ENCODE measurements at places on chromosomes 5 and 9.

DNA sequence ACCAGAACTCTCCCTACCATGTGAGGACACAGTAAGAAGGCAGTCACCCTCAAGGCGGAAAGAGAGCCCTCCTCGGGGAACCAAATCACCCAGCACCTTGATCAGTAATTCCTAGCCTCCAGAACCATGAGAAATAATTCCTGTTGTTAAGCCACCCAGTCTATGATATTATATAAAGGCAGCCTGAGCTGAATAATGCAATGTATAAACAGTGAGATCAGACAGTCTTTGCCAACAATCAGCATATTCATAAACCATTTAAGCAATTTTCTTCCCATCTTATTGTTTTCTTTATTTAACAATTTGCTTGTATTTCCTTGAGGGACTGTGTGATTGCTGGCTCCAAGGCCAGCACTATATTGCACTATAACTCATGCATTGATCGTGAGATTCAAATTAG is 144.4 kb upstream of the DAPK1 start:
- DNase-seq, result no peak

DNA sequence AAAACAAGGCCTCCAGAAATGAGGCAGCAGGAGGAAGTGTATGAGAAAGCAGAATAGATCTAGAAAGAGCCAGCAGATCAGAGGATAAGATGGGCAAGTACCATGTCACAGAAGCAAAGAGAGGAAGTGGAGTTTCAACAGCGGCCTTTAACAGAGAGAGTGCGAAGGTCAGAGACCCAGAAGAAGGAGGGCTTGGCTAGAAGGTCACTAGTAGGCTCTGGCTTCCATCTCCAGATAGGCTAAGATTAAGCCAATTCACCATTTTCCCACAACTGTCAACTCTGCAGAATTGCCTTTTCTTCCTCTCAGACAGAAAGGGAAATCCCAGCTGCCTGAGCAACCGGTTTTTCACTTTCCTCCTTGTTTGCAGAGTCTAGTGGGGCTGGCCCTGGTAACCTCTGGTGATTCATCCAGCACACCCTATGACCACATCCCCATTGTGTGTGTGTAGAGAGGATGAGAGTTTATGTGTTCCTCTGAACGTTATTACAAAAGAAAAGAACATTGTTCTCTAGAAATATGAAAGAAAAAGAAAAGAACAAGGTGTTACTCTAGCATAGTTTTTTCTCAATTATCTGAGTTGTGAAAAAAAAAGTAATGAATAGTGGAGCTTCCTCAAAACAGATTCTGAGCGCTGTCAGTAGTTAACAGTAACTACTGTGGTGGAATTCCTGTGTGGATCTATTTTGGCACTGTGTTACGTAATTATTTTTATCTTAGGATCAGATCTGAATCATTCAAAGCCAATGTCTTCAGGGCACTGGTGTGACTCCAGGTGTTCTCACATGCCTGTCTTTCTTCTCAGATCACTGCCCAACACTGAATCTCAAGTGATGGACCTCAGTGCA is 220.4 kb downstream of the ARRDC3 start:
- peak; percentile 62 for DNase-seq

GRCh38 chr9:28032268-28032590 is 458.9 kb upstream of the C9orf72 start:
- DNase-seq, result no peak

- DNase-seq, result no peak
These were observed 52.2 kb downstream of the MTAP start for GRCh38 chr9:21854594-21854993.

- no peak for DNase-seq
These were observed at the start of gene ARL14EPL for GRCh38 chr5:116032094-116032517. Gene ARL14EPL (plus strand): TSS chr5:116032472. CDS start chr5:116051466, 18,994 bp downstream.

DNA sequence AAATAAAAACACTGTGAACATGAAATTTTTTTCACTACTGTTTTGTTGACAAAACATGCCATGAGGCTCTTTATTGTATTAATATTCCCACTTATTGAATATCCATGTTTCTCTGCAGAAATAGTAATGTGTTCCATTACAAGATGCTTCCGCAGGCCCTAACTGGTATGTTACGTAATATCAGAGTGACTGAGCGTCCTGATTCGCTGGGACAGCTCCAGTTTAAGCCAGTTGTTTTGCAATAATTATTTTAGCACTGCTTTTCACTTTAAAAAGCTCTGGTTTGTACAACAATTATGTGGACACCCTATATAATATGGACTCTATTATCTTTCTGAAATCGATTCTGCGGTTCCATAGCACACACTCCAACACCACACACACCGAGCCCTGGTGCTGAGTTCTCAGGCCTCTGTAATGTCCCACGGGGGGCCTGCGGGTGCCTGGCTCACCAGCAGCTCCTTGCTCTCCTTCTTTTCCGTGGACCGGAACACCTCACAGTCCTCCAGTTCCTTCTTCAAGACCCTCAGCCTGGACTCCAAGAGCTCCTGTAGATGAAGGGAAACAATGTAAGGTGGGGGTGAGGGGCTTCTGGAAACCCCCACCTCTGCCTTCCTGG is 1.8 kb downstream of the TRIM7 start:
- DNase-seq, result no peak

- no peak for DNase-seq
These were observed 1.4 kb downstream of the ERGIC1 start for GRCh38 chr5:172835290-172835993.

GRCh38 chr5:30401479-30402058 is 791.9 kb upstream of the CDH6 start:
- DNase-seq, result no peak

GRCh38 chr9:114973216-114973615 is 42.8 kb upstream of the TNFSF8 start:
- DNase-seq, result no peak

DNA sequence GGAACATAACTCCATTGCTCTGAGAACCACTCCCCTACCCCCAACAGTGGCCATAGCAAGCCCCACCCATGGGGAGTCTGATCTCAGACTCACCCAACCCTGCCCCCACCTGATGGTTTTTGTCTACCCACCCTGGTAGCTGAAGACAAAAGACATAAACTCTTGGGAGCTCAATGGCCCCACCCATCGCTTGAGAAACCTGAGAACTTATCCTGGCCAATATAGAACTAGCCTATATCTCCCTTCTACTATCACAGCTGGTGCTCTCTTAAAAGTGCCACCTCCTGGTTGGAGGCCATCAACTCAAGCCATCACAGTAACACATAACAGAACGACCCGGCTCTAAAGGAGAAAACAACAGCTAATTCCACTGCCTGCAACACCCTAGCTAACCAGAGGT is 47.9 kb upstream of the SNAPC3 start:
- DNase-seq, result no peak

DNA sequence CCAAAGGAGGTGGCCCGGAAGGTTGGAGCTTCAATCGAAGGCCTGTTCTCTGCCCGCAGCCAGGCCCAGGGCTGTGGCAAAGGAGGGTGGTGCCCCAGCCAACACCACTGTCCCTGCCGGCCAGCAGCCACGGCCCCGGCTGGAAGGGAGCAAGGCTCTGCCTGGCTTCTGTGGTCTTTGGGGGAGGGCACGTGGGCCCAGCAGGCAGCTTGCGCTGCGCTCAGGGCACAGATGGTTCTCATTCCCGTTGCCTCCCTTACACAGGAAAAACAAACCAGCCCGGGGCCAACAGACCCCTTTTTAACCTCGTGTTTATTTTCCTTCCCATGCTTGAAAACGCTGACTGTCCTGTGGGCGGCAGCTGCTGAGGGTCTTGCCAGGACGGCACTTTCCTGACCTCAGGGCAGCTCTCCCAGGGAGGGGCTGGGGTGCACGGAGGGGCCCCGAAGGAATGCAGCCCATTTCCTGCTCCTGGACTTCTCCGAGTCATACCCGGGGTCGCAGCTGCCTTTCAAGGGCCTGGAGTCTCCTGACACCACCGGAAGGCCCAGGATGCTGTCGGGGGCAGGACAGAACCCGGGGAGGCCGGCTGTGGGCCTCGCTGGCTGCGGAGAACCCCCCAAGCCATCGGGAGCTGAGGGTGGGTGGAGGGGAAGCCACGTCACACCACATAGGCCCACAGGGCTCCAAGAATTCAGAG is 1.1 kb upstream of the GPSM1 start:
- no peak for DNase-seq

DNA sequence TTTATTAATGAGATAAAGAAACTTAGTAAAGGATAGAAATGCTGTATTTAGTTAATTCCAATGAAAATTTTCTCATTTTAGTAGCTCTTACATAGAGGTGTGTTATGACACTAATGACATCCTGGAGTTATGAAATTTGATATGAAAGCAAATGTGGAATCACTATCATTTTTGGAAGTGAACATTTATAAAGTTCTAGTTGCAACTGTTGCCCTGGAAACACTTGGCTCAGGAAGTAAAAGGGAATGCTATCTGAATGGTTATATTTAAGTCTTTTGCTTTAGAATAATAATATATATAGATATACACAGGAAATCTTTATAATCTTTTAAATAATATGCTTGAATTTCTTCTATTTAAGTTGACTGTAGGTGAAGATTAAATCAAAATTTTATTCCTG is 16.7 kb downstream of the ADAMTS19 start:
- no peak for DNase-seq

DNA sequence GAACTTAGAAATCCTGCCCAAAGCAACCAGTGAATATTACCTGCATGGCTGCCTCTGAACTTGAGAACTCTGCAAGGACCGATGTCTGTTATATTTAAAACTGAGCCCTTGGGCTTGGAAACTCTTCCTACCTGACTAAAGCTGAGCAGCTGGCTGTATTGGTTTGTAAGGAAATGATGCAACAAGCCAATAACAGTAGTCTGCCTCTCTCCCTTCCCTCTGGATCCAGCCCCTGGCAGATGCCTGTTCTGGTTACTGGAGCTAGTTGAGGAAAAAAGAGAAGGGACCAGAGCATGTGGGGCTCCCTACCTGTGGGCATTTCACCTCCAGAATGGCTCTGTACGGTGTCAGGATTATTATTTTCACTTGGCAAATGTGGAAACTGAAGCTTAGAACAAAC is 34.7 kb downstream of the SH3RF2 start:
- no peak for DNase-seq

- no peak for DNase-seq
These were observed at the start of gene PLCXD3 for GRCh38 chr5:41510176-41510831. Gene PLCXD3 (minus strand): TSS chr5:41510601. CDS start chr5:41510526, 75 bp downstream.

DNA sequence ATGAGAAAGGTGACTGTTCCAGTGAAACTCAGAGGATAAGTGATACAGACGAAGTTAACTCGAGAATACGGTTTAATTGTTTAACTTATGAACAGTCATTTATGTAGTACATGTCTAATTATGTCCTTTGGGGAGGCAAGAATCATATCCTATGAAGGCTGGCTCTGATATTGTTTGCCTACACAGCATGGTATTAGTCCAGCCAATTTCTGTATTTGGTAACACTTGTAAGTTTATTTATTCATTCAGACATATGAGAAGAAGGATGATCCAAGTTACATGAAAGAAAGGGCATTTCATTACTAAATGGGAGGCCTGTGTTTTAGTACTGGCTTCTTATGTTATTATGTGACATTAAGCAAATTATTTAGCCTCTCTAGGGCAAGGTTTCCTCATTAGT is 199.7 kb downstream of the NNT start:
- no peak for DNase-seq

GRCh38 chr5:34057118-34057517 is 14.1 kb upstream of the C1QTNF3 start:
- DNase-seq, result no peak

DNA sequence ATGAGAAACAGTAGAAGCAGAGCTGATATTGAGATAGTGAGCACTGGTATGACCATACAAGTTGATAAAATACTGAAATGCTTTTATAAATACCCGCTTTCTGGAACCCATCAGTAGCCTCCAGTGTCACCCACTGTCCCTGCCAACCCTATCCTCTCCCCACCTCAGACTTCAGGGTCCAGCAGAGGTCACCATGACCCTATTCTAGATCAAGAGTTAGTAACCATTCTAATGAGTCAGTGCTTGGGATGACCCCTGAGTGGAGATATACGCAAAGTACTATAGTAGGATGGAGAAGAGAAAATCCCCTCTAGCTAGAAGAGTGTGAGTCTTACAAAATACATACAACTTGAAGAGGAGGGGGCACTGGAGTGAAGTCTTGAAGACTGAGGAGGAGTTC is 297.9 kb upstream of the BRINP1 start:
- DNase-seq, result no peak

- no peak for DNase-seq
These were observed 55.4 kb upstream of the TBC1D2 start for GRCh38 chr9:98310752-98311392.

DNA sequence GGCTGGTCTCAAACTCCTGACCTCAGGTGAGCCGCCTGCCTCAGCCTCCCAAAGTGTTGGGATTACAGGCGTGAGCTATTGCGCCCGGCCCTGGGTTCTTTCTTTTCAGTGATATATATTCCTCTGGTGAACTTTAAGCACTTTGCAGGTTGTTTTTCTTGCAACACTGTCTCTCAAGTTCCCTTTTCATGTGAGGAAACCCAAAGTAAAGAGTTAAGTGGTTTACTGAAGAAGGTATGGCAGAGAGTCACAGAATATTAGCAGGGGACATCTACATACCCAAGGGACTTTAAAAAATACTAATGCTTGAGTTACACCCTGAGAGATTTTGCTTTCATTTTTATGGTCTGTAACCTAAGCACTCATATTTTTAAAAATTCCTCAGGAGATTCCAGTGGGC is 6.7 kb upstream of the GAPT start:
- no peak for DNase-seq

GRCh38 chr5:139391570-139392323 is 2.0 kb upstream of the MZB1 start:
- no peak for DNase-seq

- DNase-seq, result no peak
These were observed 40.0 kb upstream of the ORM1 start for GRCh38 chr9:114282926-114283325.

DNA sequence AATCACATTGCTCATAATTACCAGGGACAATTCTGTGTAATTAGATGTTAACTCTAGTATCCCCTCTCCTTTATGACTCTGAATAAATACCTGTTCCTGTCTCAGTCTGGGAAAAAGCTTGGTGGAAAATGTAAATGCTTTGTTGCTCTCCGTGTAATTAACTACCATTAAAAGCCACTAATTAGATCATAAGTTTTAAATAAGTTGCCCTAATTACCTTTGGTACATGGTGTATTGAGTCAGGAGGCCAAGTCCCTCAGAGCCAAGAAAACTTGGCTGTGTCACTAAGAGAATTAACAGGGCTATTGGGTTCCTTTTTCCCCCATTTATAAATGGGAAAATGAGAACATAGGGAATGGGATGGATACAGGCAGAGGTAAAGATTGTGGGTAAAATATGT is 617.6 kb downstream of the TLR4 start:
- no peak for DNase-seq

GRCh38 chr5:53946405-53947100 is 363.8 kb downstream of the ARL15 start:
- DNase-seq, result no peak

- no peak for DNase-seq
These were observed 1.8 kb downstream of the CCDC180 start for GRCh38 chr9:97309260-97309659.

GRCh38 chr5:144504929-144505577 is 334.4 kb downstream of the KCTD16 start:
- no peak for DNase-seq

DNA sequence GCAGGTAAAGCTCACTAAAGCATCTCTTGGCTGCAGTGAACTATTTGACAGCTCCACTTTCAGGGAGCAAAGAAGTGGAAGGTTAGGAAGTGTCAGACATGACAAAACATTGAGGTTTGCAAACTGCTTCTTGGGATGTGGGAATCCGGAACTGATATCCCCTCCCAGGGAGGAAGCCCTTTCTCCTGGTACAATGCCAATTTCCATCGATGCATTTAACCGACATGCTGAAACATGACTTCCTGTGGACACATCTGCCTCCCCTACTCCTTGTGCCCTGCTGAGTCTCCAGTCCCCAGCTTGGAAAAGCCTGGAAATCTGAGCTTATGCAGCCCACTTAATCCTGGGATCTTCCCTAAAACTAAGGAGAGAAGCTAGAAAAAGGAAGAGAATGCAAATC is 323.1 kb upstream of the DAP start:
- no peak for DNase-seq

Measured in CD8-positive, alpha-beta memory T cell (primary cell).